Kidney (tissue), 22 donors: ENCODE measurements at places on chromosomes 5 and 9. TPM values are rescaled to one million over a fixed set of nuclear protein-coding genes. Genes with fewer than 3 reads are reported as not detected.

The NR4A3 gene
- total RNA-seq = 9.1 TPM

DNA sequence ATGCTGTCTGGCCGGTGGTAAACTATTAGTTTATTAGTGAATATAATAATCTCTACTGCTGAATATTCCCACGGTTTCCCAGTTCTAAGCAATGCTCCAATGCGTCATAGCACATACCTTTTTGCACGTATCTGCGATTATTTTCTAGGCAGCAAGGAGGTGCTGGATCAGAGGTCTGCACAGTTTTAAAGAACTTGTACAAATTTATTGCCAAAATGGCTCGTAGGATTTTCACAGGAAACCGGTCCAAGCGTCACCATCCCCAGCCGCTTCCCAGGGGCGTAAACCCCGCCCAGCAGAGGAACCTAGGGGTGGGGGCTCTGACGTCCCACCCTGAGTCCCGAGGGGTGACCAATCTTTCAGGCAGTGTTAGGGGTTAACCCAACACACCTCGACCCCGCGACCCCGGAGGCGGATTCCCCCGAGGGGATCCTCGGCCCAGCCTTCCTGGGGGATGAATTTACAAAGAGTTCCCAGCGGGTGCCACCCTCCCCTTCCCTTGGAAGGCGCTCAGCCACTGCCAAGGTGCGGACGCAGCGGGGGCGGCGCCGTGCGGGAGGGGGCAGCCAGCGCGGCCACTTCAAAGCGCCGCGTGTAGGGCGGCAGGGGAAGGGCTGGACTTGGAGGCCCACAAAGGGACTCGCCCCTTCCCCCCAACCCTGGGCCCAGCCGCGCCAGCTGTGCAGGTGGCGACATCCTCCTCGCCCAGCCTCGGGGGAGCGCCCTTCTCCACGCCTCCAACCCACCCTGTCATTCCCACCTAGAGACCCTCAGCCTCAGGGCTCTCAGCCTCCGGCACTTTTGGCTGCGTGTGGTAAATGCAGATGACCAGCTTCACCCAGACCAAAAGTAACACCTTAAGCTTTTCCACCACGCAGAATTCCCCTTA is 43.5 kb upstream of the TCF7 start:
- no peaks in the 10 kb centered on the region for H3K4me1 ChIP-seq
- H3K27me3 ChIP-seq = no peaks in the 10 kb centered on the region
- H3K36me3 ChIP-seq = no peaks in the 10 kb centered on the region
- H3K27ac ChIP-seq = no peak overlapping the region

DNA sequence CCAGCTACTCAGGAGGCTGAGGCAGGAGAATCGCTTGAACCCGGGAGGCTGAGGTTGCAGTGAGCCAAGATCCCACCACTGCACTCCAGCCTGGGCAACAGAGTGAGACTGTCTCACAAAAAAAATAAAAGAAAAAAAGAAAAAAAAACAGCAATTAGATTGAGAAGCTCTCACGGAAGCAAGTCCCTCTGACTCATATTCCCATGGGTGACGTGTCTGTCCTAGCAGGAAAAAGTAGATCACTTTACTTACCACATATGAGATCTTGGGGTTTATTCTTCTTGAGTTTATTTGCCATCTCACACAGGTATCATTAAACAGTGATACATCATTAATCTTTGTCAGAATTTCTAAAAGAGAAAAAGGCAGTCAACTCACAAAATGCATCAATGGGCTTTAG is 62.6 kb downstream of the SUSD1 start:
- no peaks in the 10 kb centered on the region for H3K27me3 ChIP-seq
- H3K4me1 ChIP-seq = no peaks in the 10 kb centered on the region
- DNase-seq = no peak
- H3K36me3 ChIP-seq = no peaks in the 10 kb centered on the region
- H3K27ac ChIP-seq = no peak overlapping the region

GRCh38 chr5:34849253-34849652 is 10.3 kb downstream of the TTC23L start:
- H3K27me3 ChIP-seq = no peaks in the 10 kb centered on the region
- no peak overlapping the region for H3K27ac ChIP-seq

DNA sequence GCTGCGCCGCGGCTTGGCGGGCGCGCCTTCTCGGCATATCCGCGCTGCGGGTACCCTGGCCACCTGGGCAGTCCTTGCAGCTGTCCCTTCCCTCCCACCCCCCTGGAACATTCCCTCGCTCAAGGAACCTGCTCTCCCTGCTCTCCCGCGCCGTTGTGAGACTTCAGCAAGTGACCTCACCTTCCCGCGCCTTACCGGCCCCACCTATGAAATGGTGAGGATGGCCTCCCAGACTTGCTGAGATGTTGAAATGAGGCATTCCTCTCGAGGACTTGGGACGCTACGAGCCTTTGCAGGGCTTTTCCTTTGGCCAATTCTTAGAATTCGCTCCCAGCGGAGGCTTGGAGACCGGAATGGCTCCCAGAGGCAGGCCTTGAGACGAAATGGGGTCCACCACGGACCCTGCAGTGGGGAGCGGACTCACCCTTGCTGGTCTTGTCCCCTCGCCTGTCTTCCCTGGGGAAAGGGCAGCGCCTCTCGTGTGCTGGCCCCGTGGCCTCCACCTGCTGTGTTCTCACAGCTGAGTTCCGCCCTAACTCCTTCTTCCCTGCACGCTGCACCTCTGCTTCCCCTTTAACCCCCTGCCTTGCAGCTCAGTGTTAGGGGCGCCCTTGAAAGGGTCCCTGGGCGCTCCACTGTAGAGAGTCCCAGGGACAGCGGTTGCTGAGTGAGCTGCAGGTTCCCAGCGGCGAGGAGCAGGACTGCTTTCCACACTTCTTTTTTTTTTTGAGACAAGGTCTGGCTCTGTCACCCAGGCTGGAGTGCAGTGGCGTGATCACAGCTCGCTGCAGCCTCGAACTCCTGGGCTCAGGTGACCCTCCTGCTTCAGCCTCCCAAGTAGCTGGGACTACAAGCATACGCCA is 907 bp downstream of the HMCN2 start:
- peaks cover 9% of the 10 kb centered on the region for H3K27me3 ChIP-seq
- H3K4me3 ChIP-seq = no peak overlapping the region
- no peaks in the 10 kb centered on the region for H3K4me1 ChIP-seq
- no peaks in the 10 kb centered on the region for H3K36me3 ChIP-seq
- DNase-seq = peak; percentile 41

The SLCO6A1 gene
- not detected for total RNA-seq

DNA sequence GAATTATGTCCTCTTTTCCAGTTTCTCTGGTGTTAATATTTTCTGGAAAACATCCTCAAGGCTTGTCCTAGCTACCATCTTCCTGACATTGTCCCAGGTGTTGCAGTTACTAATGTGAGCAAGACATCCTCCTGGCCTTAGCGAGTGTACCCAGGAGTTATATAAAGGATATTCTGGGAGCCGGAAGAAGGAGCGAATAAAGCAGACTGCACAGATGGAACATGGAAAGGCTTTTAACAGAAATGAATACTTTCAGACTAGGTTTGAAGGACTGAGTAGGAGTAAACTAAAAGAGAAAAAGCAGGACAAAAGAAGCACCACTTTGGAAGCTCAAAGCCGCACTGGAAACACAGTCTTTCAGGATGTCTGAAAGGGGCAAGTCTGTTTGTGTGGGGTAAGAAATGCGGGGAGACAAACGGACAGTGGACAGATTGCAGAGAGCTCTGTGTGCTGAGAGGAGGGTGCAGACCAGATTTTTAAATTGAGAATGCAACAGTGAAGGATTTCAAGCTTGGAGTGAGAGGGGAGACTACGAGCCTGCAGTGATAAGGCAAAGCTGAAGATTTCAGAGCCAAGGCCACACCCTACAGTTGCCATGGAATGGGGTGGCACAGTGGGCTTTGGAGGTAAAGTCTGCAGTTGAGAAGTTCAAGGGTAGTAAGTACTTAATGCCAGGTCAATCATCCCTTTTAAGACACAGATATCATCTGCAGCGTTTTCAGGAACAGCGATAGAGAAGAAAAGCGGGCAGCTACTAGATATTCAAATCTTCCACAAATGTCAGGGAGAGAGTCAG is 94.1 kb upstream of the TAF11L2 start:
- H3K4me3 ChIP-seq = no peak overlapping the region
- no peaks in the 10 kb centered on the region for H3K27me3 ChIP-seq

DNA sequence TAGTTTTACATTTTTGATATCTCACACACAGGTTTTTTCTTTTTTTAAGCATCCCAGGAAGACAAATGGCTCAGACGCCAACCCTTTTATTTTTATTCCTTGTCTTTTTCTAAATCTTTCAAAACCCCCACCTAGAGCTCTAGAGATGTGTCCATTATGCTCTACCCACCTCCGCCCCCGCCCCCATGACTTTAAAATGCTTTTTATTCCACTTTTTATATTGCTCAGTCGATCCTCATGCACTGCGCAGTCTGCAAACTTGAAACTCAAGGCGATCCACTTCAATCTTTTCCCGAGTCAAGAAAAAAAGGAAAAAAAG is 411 bp upstream of the MAT2B start:
- no peak for DNase-seq
- no peaks in the 10 kb centered on the region for H3K36me3 ChIP-seq
- H3K27me3 ChIP-seq = no peaks in the 10 kb centered on the region
- peak overlapping the region; percentile 98 for H3K27ac ChIP-seq
- H3K4me1 ChIP-seq = peaks cover 8% of the 10 kb centered on the region

GRCh38 chr9:109912082-109912582 is 132.1 kb downstream of the PALM2AKAP2 start:
- peaks cover 12% of the 10 kb centered on the region for H3K4me1 ChIP-seq
- H3K36me3 ChIP-seq = no peaks in the 10 kb centered on the region
- H3K27me3 ChIP-seq = no peaks in the 10 kb centered on the region
- no peak for DNase-seq
- no peak overlapping the region for H3K4me3 ChIP-seq

The IFNA13 gene
- not detected for total RNA-seq

DNA sequence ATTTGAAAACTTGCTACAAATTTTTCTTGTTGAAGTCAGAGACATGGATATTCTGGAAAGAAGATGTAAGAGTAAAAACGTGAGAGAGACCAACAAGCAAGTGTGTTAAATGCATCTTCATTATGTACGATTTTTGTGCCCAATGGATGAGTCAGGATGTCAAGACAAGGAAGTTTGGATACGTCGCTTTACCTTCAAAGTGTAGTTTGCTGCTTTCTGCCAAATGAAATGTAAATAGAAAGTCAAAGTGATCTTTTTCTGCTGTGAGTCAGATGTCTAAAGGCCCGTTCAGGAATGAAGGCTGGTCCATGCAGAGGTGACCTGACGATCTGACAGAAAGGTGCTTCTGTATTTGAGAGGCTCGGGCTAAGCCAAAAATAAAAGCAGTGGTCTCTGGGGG is 273.1 kb upstream of the PIK3R1 start:
- no peak overlapping the region for H3K27ac ChIP-seq
- no peaks in the 10 kb centered on the region for H3K36me3 ChIP-seq
- DNase-seq = no peak
- H3K4me1 ChIP-seq = no peaks in the 10 kb centered on the region
- no peaks in the 10 kb centered on the region for H3K27me3 ChIP-seq

- H3K36me3 ChIP-seq = no peaks in the 10 kb centered on the region
- DNase-seq = no peak
- H3K27ac ChIP-seq = no peak overlapping the region
- H3K4me3 ChIP-seq = no peak overlapping the region
- no peaks in the 10 kb centered on the region for H3K27me3 ChIP-seq
- H3K4me1 ChIP-seq = peaks cover 26% of the 10 kb centered on the region
Observed at GRCh38 chr9:89428901-89429890, 68.7 kb downstream of the SEMA4D start.

GRCh38 chr9:97501972-97502221 is 431 bp downstream of the TMOD1 start:
- DNase-seq = no peak
- H3K27ac ChIP-seq = no peak overlapping the region
- no peaks in the 10 kb centered on the region for H3K4me1 ChIP-seq

DNA sequence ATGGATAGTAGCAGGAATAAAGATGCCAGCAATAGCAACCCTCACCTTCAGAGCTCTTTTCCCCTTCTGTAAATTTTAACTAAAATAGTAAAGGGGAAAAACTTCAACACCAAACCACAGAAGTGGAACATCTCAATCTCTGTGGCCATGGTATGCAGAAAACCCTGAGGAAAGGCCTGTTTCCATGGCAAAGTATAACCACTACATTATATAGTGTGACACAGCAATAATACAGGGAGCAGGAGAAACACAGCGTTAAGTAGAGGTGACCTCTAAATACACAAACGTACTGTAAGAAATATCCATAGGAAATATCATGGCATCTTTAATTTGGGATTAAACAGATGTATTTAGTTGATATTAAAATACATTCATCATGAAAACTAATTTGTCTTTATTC is 106.4 kb downstream of the SLC24A2 start:
- H3K36me3 ChIP-seq = no peaks in the 10 kb centered on the region
- no peaks in the 10 kb centered on the region for H3K27me3 ChIP-seq
- H3K4me3 ChIP-seq = no peak overlapping the region
- no peak overlapping the region for H3K27ac ChIP-seq
- no peaks in the 10 kb centered on the region for H3K4me1 ChIP-seq
